ENCODE measurements at places on chromosomes 6 and 20.

DNA sequence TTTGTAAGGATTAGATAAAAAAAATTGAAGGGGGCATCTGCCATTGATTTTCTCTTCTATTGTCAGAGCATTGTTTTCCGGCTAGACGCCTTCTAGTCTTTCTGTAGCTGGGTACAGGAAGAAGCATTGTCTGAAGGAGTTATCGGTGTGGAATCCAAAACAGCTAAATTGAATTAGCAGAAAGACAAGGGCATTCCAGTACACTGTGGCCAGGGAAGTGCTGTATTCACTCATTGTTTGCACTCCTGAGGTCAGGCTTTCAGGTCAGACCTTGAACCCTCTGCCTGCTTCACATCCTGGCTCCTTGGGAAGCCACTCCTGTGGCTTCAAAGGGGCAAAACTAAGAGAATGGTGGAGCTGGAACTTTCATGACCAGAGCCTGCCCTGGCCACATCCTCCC lies 81.1 kb upstream of the SNAP25 start:
- no peak for DNase-seq

DNA sequence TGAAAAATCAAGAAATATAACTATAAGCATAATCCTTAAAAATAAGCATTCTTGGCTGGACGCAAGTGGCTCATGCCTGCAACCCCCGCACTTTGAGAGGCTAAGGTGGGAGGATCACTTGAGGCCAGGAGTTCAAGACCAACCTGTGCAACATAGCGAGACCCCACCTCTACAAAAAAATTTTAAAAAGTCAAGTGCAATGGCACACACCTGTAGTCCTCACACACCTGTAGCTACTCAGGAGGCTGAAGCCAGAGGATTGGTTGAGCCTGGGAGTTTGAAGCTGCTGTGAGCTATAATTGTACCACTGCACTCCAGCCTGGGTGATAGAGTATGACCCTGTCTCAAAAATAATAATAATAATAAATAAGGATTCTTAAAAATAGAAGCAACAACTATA lies 109.0 kb downstream of the KHDC1L start:
- DNase-seq, result no peak

- no peak for DNase-seq
Measured at GRCh38 chr6:16741112-16742016, 19.9 kb downstream of the ATXN1 start.

DNA sequence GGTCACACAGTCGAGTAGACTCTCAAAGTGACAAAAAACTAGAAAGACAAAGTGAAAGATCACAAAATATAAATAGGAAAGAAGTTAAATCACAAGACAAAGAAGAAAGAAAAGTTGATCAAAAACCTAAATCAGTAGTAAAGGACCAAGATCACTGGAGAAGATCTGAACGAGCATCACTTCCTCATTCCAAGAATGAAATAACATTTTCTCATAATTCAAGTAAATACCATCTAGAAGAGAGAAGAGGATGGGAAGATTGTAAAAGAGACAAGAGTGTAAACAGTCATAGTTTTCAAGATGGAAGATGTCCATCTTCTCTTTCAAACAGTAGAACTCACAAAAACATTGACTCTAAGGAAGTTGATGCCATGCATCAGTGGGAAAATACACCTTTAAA lies 31.6 kb upstream of the GJA10 start:
- DNase-seq, result no peak

- no peak for DNase-seq
Measured at GRCh38 chr20:44641325-44641724, 10.2 kb downstream of the ADA start.

GRCh38 chr6:64335195-64335594 lies 699.6 kb downstream of the PHF3 start:
- DNase-seq, result no peak

DNA sequence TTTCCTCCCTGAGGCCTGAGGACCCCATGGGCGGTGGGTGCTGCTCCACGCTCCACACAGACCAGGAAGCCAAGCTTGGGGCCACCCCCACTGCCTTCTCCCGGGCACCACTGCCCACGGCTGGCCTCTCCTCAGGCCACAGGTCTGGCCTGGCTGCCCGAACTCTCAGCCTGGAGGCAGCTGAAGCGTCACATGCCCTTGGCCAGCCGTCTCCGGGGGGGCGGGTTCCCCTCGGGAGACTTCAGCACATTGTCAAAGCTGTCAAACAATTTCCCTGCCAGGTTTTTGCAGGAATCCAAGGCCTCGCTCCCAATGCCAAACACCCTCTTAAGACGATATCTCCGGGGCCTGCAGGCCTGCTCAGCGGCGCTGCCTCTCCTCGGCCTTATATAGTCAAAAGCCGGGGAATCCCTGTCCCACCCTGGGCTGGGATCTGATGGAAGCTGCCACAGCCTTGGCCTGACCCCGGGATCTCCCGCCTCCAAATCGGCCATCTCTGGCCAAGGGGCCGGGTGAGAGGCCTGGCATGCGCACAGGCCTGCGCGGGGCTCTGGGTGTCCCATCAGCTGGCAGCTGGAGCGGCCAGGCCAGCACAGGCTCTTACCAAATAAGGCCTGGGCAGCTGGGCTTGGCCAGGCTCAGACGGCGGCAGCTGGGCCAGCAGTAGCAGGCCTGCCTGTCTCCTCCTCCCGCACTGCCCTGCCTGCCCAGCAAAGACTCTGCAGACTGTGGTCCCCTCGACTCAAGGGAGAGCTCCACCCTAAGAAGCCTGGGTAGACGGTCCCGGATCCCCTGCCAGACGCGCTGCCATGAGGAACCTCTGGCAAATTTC lies 49.7 kb downstream of the RBM38 start:
- no peak for DNase-seq

GRCh38 chr6:113607821-113608545 lies 249.2 kb upstream of the MARCKS start:
- DNase-seq, result no peak

DNA sequence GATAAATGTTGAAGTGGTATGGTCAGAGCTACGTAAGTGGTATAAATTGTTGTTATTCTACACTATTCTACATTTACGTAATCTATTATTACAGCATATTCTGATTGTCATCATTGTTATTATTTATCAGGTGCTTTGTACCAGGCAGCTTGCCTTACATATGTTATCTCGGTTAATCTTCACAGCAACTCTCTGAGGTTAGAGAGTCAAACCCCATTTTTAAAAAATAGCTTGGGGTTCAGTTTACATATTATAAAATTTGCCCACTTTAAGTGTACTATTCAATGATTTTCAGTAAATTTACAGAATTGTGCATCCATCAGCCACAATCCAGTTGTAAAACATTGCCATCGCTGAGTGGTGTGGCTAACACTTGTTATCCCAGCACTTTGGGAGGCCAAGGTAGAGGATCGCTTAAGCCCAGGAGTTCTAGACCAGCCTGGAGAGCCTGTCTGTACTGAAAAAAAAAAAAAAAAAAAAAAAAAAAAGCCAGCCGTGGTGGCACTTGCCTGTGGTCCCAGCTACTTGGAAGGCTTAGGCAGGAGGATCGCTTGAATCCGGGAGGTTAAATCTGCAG lies 35.5 kb downstream of the PPP1R16B start:
- no peak for DNase-seq

DNA sequence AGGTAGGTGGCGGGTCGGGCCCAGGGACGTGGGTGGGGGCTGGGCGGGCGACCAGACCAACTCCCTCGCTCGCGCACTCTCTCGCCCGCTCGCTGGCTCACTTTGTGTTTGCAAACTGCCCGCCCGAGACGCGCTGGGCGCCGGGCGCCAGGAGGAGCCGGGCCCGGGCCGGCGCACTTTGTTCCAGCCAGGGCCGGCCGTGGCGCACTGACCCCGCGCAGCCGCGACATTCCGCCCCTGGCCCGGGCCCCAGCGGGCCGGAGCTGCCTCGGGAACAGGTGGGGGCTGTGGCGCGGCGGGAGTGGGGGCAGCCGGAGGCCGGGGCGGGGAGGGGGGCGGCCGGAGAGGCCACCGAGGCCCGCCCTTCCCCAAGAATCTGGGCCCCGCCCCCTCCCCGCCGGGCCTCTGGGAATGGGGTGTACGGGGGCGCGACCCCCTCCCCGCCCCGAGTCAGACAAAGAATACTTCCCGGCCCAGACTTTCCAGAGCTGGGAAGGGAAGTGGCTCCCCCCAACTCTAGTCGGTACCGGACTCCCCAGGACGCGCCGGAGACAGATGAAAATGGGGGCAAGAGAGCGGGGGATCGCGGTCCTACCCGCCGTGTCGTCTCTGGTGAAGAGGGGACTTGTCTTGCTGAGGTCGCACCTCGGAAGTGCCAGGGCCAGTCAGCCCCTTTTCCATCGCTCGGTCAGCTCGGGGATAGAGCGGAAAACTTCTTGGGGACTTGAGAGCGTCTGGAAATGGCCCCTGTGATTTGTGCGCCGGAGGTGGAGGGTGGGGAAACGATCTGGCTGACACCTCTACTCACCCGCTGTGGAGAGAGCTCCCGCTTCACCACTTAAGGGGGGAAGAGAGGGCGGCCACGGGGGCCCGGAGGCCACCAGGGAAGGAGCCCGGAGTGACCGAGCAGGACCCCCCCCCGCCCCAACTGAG lies 951 bp downstream of the FOXP4 start:
- no peak for DNase-seq

GRCh38 chr6:72151742-72152141 lies 265.4 kb downstream of the RIMS1 start:
- DNase-seq, result no peak
